ENCODE measurements at places on chromosomes 4 and X.

DNA sequence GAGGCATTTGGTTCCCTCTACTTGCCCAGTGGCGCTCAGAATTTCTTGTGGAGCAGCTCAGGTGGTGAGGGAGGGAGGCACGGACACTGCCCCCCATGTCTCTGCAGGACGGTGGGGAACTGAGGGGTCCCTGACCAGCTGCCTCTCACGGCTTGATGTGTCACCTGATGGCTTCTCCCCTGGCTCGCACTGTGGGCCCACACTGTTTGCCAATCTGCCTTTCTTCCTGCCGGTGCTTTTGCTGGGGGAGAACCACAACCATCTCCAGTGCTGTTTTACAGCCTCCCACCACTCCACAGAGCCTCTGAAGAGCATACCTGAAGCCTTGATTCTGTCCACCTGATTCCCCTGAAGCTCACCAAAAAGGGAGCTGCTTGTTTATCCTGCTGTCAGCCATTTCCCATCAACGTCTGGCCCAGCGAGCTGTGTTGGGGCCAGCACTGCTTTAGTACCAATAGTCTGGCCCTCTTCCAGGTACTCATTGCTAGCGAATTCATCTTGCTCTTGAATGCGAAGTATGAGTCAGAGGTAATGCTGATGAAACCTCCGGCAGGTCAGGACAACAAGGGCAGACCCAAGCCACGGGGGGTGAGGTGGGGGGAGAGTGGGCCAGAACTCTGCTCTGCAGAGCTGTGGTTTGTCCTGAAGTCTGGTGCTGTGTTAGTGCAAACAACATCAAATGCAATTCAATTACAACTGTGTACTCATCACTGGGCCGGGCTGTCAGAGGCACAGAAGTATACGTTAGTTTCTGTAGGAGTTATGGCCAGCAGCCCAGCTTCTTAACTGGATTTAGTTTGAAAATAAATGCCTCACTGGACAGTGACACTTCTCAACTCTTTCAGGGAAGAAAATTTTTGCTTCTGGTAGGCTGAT, 208.3 kb upstream of the JADE1 start:
- DNase-seq, result peak; percentile 82

- no peak for DNase-seq
These were observed 114.8 kb upstream of the MED14 start for GRCh38 chrX:40849906-40850823.

GRCh38 chr4:121736735-121737351, 28.1 kb downstream of the SMIM43 start:
- DNase-seq, result no peak

DNA sequence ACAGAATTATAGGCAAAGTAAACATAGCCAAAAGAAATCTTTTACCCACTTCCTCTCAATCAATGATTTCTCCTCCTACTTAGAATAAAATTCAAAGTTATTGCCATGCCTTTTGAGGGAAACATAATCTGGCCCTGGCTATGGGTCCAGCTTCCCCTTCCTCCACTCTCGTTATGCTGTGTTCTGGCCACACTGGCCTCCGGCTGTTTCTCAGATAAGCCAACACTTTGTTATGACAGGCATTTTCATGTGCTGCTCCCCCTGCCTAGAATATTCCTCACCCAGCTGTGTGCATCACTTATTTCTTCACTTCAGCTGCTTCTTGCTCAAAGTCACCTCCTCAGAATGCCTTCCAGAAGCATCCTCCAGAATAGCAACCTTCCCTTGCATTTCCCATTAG, 386.6 kb upstream of the AADAT start:
- no peak for DNase-seq

DNA sequence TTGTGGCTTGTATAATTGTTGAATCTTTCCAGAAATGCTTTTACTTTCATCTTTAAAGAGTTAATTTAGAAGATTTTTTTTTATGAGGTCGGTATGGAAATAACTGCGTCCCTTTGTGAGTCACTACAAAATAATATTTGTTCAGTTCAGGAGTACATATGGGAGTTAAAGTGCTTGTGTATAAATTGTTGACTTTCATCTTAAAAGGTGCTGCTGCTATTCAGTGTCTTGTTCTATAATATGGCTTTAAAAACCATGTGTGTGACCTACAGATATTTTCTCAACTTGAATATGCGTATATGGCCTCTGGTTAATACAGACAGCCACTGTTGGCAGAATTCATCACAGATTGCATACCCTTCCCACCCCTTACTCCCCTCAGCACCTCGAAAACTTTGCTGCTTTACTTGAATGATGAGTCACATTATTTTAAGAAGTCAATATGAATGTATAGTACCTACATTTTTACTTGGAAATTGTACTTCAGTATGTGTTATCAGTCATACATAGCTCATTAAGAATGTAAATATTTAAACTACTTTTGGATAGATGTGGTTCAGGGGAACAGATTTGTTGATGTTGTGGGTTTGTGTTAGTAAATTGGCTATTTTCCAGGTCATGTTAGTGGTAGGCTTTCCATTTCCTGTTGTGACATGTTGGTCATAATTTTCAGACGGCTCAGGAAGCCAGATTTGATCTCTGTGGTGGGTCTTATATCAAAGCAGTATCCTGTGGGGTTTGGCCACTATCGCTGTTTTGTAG, 1.5 kb downstream of the CLCN3 start:
- peak; percentile 36 for DNase-seq

DNA sequence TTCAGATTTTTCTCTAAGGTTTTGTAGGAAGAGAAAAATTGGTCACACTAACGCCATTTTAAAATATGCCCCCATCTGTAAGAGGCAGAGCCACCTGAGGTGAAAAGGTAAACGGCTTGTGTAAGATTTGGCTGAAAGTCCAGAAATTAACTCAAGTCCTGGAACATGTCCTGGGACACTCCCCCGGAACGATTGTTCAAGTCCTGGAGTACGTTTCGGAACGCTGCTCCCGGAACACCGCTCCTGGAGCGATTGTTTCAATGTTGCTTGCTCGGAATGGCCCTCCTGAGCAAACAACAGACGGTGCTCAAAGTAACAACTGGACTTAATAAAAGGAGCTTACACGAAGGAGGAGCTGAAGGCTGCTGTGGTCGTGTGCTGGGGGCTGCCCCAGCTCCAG, 796.5 kb upstream of the SLIT2 start:
- no peak for DNase-seq

DNA sequence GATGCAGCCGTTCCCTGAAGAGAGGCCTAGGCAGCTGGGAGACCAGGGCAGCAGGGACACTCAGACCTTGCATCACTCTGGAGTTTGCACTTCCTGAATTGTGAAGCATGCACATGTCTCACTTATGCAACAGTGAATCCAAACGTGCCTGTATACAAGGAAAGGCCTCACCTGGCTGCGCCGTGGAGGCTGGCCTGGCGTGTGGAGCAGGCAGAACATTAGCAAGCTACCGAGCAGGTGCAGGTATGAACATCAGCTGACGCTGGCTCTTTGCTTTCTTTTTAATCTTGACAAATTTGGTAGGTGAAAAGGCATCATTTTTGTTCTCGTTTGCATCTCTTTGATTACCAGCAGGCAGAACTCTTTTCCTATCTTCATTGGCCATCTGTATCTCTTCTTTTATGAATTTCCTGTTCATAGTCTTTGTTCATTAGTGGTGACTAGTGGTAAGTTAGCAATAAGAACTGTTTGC, 37.1 kb upstream of the IRAK1 start:
- peak; percentile 18 for DNase-seq

DNA sequence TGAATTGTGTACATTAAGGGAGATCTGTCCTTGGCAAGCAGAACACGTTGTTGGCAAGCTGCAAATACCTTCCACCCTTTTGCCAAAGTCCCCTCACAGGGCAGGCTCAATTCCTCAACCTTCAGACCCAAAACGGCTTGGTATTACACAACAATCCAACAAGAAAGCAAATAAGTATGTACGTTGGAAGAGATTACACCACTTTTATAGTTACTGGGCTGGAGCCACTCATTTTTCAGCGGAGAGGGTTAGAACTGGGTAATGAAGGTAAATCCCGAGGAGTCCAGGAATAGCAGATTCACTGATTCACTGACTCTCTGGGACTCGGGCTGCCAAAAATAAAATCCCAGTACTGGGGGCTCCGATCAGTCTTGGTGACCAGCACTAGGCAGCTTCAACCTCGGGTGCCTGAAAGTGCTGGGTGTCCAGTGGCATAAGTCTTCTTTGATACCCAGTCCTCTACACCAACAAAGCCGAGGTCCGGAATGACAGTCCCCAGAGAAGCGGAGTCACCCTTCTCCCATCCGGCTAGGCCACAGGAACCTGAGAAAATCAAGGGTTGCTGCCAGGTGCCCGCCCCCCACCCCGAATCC, 587 bp downstream of the TIMM8A start:
- DNase-seq, result no peak

- no peak for DNase-seq
These were observed 16.6 kb upstream of the PTCHD1 start for GRCh38 chrX:23317799-23318724.

GRCh38 chrX:82658492-82658891, 849.6 kb upstream of the POU3F4 start:
- no peak for DNase-seq

DNA sequence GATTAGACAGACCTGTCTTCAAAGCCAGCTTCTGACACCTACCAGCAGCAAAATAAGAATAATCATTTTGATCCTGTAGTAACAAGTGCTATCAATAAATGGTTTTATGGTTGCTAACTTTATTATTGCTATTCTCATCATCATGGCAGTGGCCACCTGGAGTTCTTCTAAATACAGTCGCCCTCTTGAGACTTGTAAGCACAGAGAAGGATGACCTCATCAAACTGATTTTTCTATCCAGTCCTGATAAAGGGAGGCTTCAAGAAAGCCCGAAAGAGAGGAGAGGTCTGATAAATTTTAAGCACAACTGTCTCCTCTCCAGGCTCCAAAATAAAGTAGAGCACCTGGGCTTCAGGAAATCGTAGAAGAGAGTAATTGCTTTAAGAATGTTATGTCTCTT, 286.4 kb downstream of the USP46 start:
- no peak for DNase-seq

- DNase-seq, result no peak
These were observed 146.7 kb downstream of the PJA1 start for GRCh38 chrX:69018416-69019072.

DNA sequence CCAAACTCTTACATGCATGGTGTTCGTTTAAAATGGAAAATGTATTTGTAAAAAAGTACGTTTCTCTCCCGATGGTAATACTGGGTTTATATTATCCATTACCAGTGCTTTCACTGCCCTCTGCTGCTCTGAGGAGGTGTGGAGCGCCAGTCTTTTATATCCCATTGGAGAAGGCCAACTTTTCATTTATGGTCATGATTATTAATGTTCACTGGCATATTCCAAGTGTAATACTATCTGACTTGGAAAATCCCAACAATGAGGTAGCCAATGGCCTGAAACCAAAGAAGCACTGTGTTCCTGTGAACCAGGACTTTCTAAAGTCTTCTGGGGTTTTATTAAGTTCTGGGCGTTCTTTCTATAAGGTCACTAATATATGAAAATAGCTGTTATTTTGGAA, 80.7 kb downstream of the SYNPO2 start:
- DNase-seq, result no peak

GRCh38 chrX:141314441-141314840, 72.1 kb upstream of the SPANXC start:
- DNase-seq, result no peak

DNA sequence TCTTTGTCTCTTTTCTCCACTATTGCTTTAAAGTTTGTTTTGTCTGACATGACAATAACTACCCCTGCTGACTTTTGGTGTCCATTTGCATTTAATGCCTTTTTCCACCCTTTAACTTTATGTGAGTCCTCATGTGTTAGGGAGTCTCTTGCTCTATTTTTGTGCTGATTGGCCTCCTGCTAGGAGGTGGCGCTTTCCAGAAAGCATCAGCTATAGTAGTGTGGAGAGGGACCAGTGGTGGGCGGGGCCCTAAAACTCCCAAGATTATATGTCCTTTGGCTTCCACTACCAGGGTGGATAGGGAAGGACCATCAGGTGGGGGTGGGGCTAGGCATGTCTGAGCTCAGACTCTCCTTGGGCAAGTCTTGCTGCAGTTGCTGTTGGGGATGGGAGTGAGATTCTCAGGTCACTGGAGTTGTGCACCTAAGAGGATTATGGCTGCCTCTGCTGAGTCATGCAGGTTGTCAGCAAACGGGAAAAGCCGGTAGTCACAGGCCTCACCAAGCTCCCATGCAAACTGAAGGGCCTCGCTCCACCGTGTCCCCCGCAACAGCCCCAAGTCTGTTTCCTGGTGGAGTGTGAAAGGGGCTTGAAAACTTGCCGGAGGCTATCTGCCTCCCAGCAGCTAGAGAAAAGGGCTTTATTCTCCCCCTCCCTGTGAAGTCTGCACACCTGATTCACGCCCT, 156.3 kb downstream of the CPEB2 start:
- peak; percentile 31 for DNase-seq

- no peak for DNase-seq
These were observed 25.0 kb downstream of the CTPS2 start for GRCh38 chrX:16687514-16687913.

DNA sequence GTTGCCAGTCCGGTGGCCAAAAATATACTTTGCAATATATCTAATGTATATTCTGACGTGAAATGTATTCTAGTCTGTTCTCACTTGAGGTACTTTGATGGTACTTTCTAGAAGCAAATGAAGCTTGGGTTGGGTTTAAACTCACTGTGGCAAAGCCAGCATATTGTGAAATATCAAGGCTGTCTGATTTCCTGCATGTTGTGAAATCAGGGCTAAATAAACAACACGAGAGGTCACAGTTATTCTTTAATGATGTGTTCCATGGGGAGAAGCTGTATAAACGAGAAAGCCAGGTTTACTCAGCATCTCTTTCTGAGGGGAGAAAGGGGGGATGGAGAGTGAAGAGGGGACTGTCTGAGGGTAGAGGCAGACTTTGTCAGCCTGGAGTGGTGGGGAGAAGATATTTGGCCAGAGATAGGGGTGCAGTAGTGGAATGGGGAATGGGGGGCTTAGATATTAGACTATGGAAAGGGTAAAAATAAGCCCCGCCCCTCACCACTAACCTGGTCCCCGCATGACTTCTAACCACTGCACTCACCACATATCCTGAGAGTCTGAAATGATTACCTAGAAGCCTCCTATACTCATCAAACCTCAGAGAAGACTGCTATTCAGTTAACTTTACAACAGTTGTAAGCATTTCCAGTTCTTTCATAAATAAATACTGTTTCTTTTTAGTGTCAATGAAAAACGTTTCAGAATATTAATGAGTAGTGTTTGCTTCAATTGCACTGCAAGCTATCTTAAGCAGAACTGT, 5.9 kb upstream of the SCARB2 start:
- no peak for DNase-seq

DNA sequence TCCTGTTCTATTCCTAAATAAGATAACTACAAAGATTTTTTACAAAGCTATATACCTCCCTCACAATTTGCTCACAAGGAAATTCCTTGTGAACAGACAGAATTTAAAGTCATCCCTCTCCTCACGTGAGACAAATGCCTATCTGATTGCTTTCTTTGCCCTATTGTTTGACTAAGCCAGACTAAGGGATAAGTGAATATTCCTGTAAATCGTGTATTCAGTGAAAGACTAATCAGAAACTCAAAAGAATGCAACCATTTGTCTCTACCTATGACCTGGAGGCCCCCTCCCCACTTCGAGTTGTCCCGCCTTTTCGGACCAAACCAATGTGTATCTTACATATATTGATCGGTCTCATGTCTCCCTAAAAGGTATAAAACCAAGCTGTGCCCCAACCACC, 15.3 kb upstream of the ZBTB33 start:
- no peak for DNase-seq

Data from epithelial cell of prostate (primary cell).